ENCODE measurements at places on chromosomes 1 and 21. TPM values are rescaled to one million over a fixed set of nuclear protein-coding genes. Genes with fewer than 3 reads are reported as not detected.

GRCh38 chr1:101105877-101106276 lies 80.3 kb upstream of the DPH5 start:
- DNase-seq: no peak

DNA sequence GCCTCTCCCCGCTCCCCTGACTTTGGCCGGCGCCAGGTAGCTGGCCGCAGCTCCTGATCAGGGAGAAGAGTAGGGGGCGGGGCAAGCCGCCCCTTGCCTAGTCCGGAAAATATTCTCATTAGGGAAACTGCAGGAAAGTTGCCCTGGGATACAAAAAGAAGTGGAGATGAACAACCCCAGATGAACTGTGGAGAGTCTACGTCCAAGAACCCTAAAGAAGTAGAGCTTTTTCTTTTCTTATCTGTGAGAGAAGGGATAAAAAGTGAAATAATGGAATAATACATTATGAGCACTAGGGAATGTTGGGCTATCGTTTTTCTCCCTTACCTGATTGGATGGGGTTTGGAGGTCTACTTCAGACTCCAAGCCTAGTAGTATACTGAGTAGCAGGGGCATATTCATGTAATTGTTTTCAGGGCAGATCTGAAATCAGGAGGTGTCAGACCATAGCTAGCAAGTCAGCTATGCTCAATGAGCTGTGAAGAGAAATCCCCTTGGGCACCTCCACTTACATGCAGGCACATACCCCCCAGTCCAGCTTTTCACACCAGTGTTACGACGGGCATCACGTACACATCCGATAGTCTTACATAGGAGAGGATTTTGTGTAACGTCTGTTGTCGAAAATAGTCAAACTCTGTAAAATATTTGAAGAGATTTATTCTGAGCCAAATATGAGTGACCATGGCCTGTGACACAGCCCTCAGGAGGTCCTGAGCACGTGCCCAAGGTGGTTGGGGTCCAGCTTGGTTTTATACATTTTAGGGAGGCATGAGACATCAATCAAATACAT lies 1.7 kb upstream of the DUSP10 start:
- DNase-seq: no peak

DNA sequence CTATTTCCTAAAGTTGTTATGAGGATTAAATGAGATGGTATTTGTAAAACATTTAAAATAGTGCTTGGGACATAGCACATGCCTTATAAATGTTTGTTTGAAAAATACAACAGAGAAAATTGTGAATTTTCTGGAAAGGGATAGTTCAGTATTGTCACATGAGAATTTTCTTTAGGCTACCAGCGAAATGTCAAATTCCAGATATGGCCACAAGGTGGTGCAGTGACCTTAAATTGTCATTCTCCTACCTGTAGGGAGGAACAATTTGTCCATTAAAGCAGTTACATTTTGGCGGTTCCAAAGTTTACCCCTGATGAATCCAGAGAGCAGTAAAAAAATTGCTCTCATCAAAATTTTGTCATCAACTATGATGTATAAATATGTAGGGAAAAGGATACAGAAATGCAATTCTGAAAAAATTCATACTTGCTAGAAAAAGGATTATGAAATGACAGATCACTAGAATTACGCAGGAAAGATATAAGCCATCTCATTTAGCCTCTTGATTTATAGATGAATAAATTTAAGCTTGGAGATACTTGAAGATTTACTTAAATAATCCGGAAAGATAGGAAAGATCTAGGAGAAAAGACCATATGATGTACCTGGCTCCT lies 50.2 kb upstream of the TSHB start:
- peak; percentile 65 for DNase-seq

DNA sequence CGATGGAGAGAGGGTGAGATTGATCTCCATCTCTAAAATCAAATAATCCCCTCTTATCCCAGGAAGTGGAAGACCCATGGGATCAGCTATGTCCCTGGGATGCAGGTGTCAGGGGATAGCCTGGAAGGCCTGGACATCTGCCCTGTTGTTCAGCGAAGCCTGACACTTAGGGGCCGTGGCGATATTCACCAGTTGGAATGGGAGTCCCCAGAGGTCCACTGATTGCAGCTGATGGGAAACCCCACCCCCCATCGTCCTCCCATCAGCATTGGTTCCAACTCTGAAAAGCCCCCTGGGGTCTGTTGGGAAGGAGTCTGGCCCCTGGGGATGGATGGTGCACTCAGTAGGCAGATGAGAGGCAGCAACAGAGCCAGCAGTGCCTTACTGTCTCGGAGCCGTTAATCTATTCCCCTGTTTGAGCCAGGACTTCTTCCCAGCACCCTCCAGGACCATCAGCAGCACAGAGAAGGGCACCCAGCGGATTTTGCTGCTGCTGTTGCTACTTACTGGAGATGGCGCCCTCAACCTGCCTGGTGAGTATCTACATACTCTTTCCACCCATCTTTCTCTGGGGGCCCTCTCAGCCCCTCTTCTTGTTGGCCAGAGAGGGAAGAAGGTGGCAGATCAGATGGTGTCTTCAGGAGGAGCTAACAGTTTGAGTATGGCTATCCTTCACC lies 13.4 kb downstream of the CATSPER4 start:
- no peak for DNase-seq

DNA sequence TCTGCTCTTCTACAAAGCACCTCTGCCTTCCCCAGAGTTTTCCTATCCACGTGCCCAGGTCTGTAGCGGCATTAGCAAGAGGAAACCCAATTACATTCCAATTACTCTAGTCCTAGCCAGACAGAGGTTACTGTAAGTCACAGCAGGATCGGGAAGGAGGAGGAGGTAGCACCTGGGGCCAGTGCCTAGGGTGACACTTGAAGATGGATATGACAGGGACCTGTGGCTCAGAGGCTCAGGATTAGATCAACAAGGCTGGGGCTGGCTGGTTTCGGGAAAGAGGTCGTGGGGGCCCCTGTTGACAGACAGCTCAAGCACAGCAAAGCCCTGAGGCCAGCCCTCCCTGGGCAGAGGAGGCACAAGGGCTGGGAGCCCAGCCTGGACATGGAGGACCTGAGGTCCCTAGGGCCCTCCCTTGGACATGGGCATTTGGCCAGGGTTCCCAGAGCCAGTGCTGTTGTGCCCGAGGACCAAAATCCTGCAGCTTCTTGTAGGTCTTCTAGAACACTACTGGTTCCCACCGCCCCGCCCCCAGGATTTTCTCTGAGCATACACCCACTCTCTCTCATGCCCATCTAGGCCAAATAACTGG lies 3.0 kb upstream of the HCRTR1 start:
- DNase-seq: no peak

DNA sequence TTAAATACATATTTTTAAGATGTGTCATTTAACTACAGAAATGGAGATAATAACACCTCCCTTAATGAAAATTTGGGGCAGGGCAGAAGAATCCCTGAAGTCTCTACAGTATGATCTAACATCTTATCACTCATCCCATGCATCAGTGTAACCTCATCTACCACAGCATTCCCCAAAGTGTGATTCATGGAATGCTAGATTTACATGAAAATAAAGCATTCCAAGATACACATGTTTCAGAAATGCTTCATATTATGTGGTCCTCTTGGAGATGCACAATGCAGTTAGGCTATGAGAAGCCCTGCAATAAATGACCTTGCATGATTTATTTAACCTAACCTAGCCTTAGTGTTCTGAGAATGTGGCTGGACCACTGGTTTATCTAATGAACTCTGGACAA lies 166.9 kb upstream of the SYT6 start:
- DNase-seq: no peak

DNA sequence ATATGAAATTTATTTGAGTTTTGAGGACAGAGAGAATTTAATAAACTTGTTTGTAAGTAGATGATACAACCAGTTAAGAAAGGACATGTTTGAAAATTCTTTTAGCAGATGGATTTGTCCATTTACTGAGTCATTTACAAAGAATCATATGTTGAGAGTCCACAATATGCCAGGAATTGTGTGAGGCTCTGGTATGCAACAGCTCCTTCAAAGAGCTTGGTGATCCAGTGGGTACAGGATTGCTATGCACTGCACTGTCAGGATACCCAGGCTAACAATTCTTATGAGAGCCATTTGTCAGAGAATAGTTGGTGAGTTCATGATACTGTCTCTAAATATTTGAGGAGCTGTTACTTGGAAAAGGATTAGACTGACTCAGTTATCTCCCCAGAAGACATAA lies 11.0 kb downstream of the DNM3 start:
- DNase-seq: no peak

DNA sequence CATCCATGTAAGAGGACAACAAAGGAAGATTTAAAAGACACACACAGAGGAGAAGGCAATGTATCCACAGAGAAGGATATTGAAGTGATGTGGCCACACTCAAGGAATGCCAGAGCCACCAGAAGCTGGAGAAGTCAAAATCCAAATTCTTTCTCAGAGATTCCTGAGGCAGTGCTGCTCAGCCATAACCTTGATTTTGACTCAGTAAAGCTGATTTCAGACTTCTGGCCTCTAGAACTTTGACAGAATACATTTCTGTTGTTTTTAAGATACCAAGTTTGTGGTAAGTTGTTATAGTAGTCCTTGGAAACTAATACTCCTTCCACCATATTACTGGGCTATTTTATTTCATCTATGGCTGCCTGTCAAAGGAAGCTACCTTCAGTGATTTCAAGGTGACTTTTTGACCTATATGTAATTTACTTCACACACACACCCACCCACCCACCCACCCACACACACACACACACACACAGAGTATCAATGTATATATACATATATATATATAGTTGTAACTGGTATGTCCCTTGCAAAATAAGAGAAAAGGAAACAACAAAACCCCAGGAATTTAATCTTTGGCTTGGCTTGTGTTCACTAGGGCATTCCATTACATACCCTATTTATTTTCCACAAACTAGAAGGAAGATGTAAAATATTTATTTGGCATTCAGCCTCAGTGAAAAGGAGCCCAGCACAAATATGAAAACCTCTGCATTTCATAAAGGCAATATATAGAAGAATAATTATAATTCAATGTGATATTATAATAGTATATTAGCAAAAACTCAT lies 142.1 kb upstream of the PTGFR start:
- DNase-seq: no peak

- DNase-seq: no peak
Observed at GRCh38 chr1:44924835-44925464, 61.4 kb downstream of the EIF2B3 start.

DNA sequence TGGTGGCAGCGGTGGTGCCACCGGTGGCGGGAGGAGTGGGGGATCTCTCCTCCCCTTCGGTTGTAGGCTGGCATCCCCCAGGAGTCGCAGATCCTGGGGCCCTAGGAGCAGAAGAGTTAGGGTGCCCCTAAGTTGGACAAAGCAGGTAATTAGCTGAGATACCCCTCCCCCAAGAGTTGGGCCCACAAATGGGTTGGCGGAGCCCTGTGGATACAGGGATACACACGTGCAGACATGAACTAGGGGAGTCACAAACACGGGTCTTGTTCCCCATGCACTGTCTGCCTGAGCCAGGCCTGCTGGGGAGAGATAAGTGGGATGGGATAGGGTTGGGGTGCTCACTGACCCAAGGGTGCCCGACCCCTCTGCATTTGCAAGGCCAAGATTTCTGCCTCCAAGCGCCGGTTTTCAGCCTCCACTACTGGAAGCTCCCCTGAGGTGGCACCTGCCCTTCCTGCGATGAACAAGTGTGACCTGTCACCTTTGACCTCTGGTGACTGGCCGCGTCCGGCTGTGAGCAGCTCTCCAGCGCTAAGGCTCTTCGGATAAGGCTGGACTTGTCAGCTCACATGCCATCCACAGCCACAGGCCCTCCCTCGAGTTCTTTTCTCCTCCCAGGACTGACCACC lies 1.8 kb downstream of the CCDC17 start:
- DNase-seq: no peak

DNA sequence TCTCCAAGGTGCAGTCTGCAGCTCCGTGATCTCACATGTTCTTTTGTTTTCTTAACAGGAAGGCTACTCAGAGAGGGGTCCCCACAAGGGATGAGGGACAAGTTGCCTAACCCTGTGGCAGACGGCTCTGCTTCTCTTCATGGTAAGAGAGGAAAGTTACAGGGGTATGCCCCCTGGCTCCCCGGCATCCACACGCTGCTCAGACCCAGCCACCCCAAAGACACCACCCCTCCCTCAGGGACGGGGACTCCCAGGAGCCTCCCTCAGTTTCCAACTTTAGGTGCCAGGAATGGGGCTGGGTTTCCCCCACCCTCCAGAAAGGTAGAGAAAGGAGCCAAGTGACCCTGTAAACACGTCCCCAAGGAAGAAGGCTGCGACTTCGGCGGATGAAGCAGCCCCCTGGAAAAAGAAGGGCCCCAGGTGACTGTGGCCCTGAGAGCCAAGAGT lies 19.7 kb downstream of the OPTC start:
- no peak for DNase-seq

DNA sequence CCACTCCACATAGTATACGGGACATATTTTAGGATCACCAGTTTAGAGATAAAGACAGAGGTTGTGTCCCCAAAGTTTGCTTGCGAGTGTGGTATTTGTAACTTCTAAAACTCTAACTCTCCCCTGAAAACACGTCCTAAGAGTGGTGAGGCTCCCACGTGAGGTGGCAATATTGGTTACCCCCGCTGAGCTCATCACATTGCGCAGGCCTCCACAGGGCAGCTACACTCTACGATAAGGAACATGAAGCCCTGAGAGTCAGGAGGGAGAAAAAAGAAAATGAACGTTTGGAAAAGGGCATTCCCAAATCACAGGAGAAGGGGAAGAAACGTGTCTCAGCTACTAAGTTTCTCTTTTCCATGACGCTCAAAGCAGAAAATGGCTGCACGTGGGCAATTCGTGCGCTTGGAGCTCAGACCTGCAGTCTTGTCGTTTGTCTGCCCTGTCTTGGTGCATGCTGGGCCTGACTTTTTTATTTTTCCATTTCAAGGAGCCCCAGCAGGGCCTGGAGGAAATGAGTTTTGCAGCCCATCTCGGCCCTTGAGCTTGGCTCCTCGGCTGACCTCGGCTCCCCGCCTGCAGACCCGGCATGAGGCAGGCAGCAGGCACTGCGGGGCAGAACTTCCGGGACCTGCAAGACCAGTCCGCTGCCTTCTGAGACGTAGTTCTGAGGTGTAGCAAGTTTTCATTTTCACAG lies 25.7 kb downstream of the ERG start:
- no peak for DNase-seq

DNA sequence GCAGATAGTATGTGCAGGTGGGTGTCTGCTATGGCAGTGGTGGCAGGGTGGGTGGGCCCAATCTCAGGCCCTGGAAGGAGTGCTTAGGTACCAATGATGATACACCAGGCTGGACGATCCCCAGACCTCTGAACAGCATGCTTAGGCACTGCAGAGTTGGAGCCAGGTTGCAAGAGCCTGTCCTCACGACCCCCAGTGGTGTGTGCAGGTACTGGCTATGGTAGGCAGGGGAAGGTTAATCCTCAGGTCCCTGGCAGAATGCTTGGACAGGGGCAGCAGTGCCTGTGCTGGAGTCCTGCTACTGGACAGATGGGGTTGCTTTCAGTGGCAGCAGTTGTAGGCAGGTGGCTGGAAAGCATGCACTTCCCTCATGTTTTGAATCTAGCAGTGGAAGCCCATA lies 100.5 kb upstream of the NEK7 start:
- peak; percentile 24 for DNase-seq

Gene FCAMR
- total RNA-seq: not detected

Gene PTGER3
- total RNA-seq: not detected

Gene PHF13
- 15.4 TPM for total RNA-seq

Gene HSPA6
- total RNA-seq: 1.2 TPM

Gene MROH7
- total RNA-seq: 0.05 TPM

Measured in activated CD4-positive, alpha-beta memory T cell treated with anti-CD3 and anti-CD28 coated beads, Interleukin-2, amount 10 ng/mL, durations not matched to agents 7 days and 5 days (primary cell).